ENCODE measurements at places on chromosomes 4 and X.

- DNase-seq = no peak
Measured at GRCh38 chr4:41888687-41889074, 46.5 kb upstream of the TMEM33 start.

GRCh38 chrX:40040686-40041461 is 56.9 kb downstream of the BCOR start:
- no peak for DNase-seq

- no peak for DNase-seq
Measured at GRCh38 chr4:156694413-156694812, 277.2 kb downstream of the PDGFC start.

GRCh38 chrX:84197550-84197949 is 9.6 kb upstream of the RPS6KA6 start:
- no peak for DNase-seq

- DNase-seq = no peak
Measured at GRCh38 chrX:153478746-153479145, 8.4 kb upstream of the HAUS7 start.

GRCh38 chr4:38615847-38616246 is 48.2 kb upstream of the KLF3 start:
- DNase-seq = no peak

DNA sequence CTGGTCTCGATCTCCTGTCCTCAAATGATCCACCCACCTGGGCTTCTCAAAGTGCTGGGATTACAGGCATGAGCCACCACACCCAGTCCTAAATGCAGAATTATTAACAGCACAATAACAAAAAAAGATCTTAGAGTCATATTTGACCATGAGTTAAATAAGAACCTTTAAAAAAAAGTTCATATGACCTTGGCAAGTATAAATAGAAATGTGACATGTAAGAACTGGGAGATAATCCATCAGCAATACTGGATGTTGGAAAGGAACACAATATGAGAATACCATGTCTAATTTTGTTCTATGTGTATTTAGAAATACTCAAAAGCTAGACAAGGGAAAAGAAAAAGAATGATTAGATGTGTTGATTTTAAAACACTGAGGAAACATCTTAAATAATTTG is 231.6 kb downstream of the RAPGEF2 start:
- no peak for DNase-seq

GRCh38 chr4:3791910-3792542 is 25.8 kb downstream of the ADRA2C start:
- DNase-seq = no peak
